Inflammatory macrophage (primary cell): ENCODE measurements at places on chromosomes 3 and 15.

DNA sequence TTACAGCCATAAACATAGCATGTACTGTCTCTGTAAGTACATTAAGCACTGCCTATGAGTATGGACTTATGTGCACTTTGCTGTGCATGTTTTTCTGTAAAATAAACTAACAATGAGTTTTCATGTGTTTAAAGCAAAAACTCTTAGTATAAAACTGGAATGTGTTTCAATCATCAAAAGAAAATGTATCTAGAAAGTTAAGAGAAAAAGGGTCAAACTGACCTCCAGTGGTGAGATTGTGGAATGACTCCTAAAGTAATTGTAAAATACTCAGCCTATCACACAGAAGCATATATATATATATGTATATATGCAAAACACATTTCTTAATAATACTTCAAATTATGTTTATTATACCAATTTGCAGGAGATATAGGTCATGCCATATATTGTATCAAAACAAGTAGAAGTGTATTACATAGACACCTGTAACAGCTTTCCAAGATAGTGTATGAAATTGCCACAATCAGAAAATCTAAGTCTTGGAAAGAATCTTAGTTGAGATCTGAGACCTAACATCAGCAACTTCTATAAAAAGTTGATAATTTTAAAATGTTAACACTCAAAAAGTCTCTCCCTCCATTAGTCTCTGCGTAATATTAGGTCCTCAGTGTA is 199.6 kb downstream of the FMN1 start:
- DNase-seq: peak; percentile 35

GRCh38 chr3:138609898-138610266 is 1.3 kb downstream of the FAIM start:
- DNase-seq: no peak

- no peak for DNase-seq
Measured at GRCh38 chr15:53404930-53405493, 354.5 kb downstream of the WDR72 start.

GRCh38 chr15:101646672-101647071 is 5.5 kb downstream of the TM2D3 start:
- peak; percentile 33 for DNase-seq

DNA sequence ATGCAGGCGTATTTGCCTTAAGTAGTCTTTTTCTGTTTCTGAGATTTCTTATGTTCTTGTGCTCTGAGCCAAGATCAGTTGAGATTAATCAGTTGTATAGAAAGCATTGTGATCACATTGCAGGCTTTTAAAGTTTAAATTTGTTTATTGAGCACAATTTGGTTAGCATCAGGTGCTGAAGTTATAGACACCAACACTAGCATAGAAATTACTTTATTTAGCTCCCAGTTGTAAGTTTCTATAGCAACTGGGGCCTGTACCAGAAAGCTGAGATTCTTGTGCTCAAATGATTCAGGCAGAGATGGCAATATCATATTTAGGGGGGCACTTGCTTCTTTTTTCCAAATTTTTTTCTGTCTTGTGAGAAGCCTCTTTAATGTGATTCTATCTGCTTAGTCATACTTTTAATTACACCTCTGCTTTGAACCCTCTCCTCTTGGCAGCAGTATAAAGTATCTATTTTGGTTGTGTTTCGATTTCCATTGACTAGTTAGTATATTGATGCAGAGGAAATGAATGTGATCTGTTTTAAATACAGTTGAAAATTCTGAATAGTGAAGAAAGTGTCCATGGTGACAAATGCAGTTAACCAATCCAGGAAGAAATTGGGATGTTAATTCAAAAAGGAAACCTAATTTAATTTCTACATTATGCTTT is 241.7 kb upstream of the GBE1 start:
- no peak for DNase-seq

DNA sequence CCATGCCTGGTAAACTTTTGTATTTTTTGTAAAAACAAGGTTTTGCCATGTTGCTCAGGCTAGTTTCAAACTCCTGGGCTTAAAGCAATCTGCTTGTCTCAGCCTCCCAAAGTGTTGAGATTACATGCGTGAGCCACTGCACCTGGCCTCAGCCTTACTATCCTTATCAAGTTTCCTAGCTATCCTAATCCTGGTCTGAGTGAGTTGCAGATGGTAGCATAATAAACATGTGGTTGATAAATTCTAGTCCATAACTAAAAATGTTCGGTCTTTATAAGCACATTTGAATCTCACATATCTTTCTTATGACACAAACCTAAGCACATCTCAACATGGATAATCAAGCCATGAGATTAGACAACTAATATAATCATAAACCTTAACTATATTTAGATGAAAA is 18.5 kb downstream of the NPHP3 start:
- DNase-seq: no peak

DNA sequence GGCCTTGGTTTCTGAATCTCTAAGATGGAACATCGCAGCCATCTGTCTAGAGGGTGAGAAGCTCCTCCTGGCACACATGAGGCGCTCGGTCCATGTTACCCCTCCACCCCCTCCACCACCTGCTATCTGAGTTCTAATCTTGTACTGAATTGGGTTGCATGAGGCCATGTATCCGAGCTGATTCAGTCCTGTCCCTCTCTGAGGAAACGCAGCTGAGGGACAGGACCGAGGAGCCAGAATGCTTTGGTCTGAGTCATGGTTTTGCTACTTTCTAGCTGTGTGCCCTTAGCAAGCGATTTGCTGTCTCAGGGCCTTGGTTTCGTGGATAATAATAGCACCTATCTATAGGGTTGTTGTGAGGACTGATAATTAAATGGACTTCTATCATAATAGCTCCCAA is 87.8 kb upstream of the SEC13 start:
- no peak for DNase-seq

DNA sequence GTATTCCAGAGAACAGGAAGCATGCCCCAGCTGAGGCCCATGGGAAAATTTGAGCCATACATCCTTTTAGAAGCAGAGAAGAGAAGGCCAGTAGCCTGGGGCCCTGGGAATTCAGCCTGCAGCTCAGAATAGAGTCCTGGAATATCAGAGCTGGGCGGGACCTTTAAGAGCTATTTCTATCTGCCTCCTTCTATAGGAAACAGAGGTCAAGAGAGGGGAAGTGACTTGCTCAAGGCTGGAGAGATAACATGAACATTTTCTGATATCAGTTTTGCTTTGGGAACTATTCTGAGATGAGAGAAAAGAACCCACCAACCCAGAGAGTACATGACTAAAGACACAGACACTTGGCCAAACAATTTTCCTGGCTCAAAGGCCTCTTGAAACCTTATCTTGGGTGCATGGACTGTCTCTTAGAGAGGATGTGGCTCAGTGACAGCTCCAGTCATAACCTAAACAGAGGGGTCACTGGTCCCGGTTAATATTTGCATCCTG is 26.0 kb downstream of the MASP1 start:
- DNase-seq: no peak

- no peak for DNase-seq
Measured at GRCh38 chr15:79947009-79947408, 24.0 kb downstream of the BCL2A1 start.

GRCh38 chr15:40430271-40430805 is 10.4 kb upstream of the BAHD1 start:
- no peak for DNase-seq

- DNase-seq: peak; percentile 92
Measured at GRCh38 chr15:63283126-63283525, 5.7 kb downstream of the APH1B start.

- DNase-seq: no peak
Measured at GRCh38 chr3:33833408-33834095, 35.1 kb downstream of the PDCD6IP start.

GRCh38 chr3:164340273-164340672 is 738.0 kb downstream of the SI start:
- no peak for DNase-seq

GRCh38 chr15:59205839-59206622 is 612 bp upstream of the LDHAL6B start:
- peak; percentile 4 for DNase-seq

- DNase-seq: no peak
Measured at GRCh38 chr3:170323331-170323730, 34.2 kb upstream of the SKIL start.

DNA sequence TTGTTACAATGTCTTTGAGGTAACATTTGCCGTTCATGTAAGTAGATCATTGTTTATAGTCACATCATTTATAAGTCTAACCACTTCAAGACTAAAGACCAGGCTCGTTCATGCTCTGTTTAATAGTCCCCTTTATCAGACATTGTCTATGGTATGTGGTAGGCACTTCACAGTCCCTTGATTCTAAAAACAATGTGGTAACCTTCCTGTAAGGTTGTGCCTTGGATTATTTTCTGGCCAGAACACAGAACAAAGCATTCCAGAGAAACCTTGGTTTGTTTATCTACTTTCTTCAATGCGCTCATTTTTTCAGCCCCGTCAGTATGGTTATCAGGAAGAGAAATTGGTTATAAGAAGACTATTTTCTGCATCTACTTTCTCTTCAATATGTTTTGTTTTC is 16.3 kb upstream of the ST3GAL6 start:
- DNase-seq: no peak

DNA sequence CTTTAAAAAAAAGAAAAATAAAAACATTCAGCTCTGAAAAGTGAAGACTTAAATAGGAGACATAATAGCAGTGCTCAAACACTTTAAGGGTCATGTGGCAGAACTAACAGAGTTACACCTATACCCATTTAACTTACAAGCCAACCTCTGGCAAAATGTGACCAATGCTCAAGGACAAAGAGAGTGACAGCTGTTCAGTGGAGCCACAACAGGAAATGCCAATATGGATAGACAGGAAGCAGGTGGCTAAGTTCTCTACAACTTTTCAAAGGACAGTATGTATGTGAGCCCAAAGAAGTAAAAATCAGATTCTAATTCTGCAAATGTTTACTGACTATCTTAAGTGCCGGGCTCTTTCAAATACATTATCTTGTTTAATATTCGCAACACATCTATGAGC is 3.4 kb downstream of the TMCC1 start:
- DNase-seq: peak; percentile 19

DNA sequence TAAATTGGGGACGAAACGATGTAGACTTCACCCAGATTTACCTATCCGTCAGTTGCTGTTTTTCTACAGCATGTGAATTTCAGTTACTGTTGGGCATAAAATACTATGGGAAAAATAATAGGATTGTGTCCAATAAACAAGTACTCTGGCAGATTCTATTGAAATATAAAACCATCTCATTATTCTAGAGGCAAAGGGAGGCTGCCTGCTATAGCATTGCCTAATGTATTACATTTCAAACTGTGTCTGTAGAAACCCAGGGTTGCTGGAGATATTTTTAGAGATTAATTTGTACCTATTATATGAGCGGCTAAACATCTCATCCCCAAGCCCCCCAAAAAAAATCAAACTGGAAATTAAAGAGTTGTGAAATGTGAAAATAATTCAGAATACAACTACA is 159.6 kb upstream of the IL12A start:
- DNase-seq: no peak

GRCh38 chr15:40856746-40857145 is 12.9 kb downstream of the SPINT1 start:
- DNase-seq: no peak

DNA sequence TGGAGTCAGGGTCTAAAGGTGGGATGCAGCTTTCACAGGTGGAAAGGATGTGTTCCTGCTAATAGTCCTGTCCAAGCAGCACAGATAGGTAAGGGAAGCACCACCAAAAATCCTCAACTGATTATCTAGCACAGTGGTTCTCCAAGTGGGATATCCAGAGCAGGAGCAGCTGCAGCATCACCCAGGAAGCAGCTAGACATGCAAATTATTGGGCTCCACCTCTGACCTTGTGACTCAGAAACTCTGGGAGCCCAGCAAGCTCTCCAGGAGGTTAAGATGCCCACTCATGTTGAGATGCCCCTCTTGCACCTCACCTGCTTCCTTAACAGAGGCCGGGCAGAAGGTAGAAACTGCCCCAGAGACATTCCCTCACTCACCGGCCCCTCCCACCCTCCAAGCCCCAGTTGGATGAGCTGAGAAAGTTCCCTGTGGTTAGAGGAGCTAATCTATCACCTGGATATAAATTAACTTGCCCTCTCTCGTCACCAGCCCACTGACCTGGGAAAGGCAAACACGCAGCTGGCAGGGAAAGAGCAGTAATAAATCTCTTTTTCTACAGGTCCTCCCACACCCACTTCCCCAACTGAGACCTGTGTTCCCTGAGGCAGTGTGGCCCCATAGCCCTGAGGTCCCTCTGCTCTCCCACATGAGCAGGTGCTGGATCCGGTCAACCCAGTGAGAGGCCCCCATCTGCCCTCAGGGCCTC is 39.3 kb downstream of the ADCY5 start:
- DNase-seq: no peak

DNA sequence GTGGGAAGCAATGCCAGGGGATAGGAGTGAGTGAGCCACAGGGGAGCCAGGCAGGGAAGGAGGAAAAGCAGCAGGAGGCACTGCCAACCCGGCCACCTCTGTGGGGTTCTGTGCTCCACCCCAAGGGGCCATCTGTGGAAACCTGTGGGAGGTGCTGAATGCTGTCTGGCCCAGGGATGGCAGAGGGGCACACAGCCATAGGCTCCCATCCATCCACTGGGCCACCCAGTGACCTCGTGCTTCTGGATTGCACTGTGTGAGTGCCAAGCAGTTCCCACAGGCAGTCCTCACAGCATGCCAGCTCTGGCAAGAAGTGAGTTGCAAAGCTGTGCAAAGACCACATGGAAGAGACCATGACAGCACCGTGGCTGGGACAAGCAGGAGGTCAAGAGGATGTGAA is 27.5 kb downstream of the DNAJB8 start:
- DNase-seq: no peak

GRCh38 chr15:29656636-29657475 is 165.4 kb downstream of the TJP1 start:
- no peak for DNase-seq

GRCh38 chr15:56040081-56041035 is 46.9 kb upstream of the NEDD4 start:
- no peak for DNase-seq

DNA sequence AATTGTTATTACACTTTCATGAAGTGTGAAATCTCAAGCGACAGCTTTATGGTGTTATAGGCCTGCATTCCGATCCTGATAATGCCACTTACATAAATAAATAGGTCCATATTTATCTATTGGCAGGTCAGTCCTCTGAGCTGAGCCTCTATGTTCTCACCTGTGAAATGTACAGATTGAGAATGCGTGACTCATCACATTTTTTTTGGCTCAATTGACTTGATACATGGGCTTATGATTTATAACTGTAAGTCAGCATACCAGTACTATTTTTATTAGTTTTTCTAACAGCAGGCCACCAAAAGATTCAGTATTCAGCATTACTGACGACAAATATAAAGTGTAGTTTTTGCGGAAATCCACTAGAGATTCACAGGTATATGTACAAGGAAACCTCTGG is 344.4 kb downstream of the ROBO1 start:
- no peak for DNase-seq

- DNase-seq: no peak
Measured at GRCh38 chr3:123620343-123620742, 35.5 kb upstream of the HACD2 start.

DNA sequence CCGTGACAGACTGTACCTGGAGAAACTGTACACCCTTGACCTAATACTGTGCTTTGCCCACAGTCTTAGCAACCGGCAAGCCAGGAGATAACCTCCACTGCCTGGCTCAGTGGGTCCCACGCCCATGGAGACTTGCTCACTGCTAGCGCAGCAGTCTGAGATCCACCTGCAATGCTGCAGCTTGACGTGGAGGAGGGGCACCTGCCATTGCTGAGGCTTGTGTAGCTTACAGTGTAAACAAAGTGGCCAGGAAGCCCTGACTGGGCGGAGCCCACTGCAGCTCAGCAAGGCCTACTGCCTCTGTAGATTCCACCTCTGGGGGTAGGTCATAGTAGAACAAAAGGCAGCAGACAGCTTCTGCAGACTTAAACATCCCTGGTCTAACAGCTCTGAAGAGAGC is 189.3 kb downstream of the EDEM1 start:
- no peak for DNase-seq

- DNase-seq: peak; percentile 55
Measured at GRCh38 chr3:125585595-125586223, 9.6 kb downstream of the OSBPL11 start.
